ENCODE measurements at places on chromosomes 7 and 10. TPM values are rescaled to one million over a fixed set of nuclear protein-coding genes. Genes with fewer than 3 reads are reported as not detected.

The CLRN3 gene
- not detected for total RNA-seq

- no peak for DNase-seq
Measured at GRCh38 chr7:141097430-141097829, 23.6 kb downstream of the TMEM178B start.

DNA sequence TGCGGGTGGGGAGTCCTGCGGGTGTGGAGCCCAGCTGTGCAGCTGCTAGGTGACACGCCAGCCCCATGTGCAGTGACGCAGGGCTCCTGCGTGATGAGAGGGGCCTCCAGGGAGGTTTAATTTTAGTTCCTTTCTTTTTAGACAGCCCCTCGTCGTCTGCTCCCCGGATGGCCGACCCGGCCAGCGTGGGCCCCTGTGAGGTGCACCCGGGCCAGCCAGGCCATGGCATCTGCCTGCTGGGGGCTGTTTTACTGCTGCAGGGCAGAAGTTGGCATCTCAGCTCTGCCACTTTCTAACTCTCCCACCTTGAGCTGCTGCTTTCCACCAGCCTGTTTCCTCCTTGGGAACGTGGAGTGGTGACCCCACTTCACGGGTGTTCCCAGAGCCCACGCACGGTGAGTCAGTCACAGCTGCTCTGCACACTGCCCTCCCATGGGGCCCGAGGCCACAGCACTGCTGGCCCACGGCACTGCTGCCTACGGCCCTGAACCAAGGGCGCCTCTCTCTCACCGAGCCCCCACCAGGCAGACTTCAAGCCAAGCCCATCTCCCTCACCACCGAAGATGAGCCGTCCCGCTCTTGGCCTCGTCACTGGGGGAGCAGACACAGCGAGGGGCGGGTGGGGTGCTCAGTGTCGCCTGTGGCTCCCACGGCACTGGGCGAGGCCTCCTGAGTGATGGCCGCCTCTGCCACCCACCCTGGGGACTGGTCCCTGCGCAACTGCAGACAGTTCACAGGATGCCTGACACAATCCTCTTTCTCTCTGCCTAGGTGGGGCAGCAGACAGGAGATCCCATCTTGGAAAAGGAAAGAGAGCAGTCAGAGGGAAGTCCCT, 21.3 kb downstream of the CYP2W1 start:
- DNase-seq, result no peak

- no peak for DNase-seq
Measured at GRCh38 chr7:47465191-47465590, 116.7 kb downstream of the TNS3 start.

DNA sequence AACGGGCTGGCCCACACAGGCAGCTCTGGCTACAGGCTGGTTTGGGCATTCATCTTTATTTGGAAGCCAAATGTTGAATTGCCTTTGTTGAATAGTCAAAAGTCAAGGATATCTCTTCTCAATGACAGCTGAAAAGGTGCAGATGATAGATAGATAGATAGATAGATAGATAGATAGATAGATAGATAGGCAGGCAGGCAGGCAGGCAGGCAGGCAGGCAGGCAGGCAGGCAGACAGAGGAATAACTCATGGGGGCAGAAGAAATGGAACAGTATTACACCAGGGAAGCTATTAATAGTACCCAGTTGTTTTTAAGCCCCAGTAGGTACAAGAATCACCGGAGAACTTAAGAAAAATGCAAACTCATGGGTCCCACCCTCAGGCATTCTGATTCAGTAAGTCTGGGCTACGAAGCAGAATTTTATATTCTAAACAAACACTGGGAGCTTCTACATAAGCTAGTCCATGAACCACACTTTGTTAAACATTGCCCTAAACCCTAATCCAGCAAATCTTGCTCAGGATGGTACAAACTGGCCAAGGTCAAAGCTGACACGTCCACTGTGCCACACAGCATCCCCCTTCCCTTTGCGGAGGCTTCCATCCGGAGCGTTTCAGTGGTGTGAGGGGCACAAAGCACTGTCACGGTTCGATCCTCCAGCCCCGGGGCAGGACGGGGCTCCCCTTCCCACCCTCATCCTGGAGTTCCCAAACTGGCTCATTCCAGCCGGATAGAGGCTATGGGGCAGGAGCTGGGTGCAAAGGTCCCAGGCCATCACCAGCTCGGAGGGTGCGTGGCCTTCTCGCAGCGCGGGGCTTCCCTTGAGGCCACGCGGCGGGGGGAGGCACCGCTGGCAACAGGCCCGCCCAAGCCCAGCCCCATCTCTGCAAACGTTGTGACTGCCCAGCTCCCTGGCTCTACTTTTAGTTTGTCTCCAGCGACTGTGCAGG, 6.7 kb downstream of the PRKAG2 start:
- DNase-seq, result no peak

DNA sequence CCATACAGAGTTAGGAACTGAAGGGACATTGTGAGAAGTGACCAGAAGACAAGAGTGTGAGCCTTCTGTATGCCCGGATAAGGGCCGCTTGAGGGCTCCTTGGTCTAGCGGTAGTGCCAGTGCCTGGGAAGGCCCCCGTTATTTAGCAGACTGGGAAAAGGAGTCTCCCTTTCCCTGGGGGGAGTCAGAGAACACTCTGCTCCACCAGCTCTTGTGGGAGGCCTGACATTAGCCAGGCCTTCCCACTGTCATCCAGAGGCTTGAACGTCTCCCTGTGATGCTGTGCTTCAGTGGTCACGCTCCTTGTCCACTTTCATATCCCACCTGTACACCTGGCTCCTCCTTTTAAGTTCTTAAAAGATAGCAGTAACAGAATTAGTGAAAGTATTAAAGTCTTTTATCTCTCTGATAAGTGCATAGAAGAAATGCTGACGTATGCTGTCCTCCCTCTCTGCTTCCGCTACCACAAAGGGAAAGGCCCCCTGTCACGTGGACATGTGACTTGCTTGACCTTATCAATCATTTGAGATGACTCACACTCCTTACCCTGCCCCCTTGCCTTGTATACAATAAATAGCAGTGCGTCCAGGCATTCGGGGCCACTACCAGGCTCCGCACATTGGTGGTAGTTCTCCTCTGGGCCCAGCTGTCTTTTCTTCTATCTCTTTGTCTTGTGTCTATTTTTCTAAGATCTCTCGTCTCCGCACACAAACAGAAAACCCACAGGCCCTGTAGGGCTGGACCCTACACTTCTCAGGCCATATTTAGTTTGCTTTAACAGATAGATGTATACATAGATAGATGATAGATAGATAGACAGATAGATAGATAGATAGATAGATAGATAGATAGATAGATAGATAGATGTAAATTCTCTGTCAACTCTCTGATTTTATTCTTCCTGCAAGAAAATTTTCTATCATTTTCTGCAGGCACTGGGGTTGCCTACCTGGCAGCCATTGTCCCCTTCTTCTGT, 131.5 kb upstream of the JCAD start:
- DNase-seq, result no peak

DNA sequence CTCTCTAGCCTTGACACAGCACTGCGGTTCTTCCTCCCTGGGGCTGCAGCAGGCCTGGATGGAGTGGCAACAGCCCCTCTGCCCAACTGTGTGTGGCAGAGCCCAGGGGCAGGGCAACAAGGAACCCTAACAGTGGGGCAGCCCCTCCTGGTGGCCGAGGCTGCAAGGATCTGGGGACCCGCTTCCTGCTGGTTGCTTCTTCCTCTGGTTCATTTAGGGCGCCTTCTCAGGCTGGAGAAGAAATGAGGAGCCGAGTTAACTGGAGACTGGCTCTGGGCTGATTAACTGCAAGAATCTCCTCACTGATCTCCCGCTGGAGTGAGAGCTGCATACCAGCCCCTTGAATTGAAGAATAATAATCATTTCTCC, 80.1 kb upstream of the EMX2 start:
- DNase-seq, result peak; percentile 83

The TMEM273 gene
- total RNA-seq, result not detected

The WNT8B gene
- total RNA-seq, result 0.10 TPM

GRCh38 chr7:146022776-146023175, 93.8 kb upstream of the CNTNAP2 start:
- DNase-seq, result no peak

DNA sequence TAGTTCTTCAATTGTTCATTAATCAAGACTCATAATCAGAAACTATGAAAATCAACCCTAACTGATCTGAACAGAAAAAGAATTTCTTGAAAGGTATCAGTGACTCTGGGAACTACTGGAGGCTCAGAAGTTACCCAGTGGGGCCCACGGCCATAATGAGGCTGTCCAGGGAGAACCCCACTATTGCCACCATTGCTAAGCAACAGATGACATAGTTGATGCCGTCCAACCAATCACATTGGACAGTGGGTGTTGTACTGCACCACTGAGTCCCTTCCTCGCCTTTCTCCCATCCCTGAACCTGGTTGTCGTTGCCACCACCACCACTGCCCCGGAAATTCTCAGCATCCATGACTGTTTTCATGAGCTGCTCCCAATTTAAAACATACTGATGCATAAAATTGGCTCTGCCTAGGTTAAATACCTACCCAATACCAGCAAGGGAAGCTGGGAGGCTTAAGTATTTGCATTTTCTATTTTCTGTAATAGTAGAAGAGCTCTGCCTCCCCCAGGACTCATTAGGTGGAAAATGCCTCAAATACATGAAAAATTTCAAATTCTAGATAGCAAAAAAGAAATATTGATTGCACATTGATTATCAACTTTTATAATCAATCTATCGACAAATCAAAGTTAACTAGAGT, 26.7 kb upstream of the USP6NL start:
- no peak for DNase-seq

DNA sequence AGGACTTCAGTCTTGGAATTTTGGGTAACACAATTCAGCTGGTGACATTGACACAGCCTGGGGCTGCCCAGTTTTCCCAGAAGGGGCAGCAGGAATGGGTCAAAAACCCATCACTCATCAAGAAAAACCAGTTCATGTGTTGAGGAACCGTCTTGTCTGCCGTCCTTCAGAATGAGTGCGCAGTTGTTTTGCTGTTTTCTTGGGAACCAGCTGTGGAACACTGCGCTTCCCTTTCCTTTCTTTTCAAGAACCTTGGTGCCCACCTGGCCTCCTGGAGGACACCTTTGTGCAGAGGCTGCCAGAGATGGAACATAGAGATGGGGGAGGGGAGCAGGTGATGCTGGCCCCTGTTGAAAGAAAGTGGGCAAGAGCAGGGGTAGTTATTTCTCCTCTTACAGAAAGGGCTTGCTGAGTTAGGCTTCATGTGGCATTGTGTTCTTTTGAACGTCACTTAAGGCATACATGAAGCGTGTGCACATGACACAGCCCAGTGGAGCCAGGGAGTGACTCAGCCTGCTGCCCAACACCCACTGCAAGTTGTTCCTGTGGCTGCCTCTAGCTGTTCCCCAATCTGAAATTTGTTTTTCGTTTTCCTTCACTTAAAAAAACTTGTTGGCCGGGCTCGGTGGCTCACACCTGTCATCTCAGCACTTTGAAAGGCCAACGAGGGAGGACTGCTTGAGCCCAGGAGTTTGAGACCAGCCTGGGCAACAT, 87.4 kb upstream of the TNS3 start:
- no peak for DNase-seq

DNA sequence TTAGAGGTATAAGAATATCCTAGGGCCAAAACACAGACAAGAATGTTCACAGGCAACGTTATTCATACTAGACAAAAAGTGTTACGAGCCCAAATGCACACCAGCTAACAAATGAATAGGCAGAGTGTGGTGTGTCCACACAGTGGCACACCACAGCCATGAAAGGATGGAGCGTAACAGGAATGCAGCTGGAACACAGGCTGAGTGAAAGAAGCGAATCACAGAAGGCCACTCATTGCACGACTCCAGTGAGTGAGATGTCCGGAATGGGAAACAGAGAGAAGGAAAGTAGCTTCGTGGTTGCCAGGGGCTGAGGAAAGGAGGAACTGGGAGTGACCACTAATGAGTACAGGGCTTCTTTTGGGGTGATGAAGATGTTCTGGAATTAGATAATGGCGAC, 198.8 kb downstream of the TNS3 start:
- no peak for DNase-seq

The SFXN2 gene
- 11.6 TPM for total RNA-seq

DNA sequence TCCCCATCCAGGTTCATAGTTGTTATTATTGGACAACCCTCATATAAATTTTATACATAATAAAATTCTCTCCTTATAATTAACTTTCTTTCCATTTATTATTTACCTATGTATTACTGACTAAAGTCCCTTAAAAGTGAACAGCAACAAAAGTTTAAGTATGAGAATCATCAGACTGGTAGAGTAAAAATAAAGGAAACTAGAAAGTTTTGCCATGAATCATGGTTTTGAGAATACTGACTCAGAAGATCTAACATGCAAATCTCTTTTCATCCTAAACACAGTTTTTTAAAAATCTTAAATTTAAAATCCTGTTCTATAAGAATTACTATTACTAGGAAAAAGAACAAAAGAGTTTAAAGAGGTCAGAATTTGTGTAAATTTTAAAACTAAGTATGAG, 32.1 kb downstream of the HERC4 start:
- no peak for DNase-seq

DNA sequence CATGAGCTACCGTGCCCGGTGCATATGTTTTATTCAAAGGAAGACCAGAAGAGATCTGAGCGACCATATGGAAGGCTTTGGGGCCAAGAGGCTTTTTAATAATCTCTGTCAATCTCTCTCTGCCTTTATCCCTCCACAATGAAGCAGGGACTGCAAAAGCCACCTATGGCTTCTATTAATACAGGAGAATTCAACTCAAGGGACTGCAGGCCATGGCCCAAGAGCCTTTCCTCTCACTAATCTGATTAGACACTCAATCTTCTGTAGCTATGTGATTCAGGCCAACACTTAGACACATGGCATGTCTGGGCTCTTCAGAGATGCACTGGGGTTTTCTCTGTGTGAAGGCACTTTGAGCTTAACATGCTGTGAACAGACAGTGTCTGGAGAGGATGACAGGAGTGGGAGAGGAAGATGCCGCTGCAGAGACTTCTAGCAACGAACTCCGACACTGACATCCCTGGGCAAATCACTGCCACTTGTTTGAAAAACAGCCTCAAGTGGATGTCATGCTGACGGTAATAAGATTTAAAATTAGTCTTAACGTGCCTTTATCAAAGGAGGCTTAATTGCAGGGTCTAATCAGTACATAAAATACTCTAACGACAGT, 114.4 kb upstream of the AOAH start:
- no peak for DNase-seq

GRCh38 chr7:44329888-44330287, 4.5 kb upstream of the CAMK2B start:
- DNase-seq, result no peak

GRCh38 chr10:88642963-88643362, 21.3 kb upstream of the LIPF start:
- DNase-seq, result no peak

GRCh38 chr10:114157912-114158311, 16.1 kb downstream of the CCDC186 start:
- DNase-seq, result no peak

DNA sequence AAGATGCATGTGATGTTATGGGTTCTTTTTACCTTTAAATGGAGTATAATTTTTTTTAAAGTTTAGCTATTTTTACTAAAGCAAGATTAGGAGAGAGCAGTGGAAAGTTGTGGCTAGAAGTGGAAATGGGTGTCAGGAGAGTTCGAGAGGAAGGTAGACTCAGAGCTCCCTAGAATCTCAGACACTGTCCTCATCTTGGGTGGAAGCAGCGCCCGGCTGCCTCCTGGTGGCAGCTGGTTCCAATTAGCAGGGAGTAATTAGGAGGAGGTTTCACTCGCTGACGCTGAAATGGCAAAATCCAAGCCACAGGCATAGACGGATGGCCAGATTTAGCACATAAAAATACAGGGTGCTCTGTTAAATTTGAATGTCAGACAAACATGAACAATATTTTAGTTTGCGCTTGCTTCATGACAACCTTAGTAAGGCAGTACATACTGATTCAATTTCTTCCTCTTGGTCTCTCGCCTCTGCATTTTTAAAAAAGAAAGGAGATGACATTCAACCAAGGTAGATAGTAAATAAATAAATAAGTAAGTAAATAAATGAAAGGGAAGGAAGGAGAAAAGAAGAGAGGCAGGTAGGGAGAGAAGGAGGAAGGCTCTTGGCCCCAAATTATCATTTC, 58.5 kb downstream of the LGI1 start:
- peak; percentile 50 for DNase-seq

The MYH16 gene
- not detected for total RNA-seq

Measured in H7 (cell line).